ENCODE measurements at places on chromosomes 7 and 10.

GRCh38 chr10:1416456-1417037 lies 320.8 kb downstream of the ADARB2 start:
- no peak for DNase-seq

DNA sequence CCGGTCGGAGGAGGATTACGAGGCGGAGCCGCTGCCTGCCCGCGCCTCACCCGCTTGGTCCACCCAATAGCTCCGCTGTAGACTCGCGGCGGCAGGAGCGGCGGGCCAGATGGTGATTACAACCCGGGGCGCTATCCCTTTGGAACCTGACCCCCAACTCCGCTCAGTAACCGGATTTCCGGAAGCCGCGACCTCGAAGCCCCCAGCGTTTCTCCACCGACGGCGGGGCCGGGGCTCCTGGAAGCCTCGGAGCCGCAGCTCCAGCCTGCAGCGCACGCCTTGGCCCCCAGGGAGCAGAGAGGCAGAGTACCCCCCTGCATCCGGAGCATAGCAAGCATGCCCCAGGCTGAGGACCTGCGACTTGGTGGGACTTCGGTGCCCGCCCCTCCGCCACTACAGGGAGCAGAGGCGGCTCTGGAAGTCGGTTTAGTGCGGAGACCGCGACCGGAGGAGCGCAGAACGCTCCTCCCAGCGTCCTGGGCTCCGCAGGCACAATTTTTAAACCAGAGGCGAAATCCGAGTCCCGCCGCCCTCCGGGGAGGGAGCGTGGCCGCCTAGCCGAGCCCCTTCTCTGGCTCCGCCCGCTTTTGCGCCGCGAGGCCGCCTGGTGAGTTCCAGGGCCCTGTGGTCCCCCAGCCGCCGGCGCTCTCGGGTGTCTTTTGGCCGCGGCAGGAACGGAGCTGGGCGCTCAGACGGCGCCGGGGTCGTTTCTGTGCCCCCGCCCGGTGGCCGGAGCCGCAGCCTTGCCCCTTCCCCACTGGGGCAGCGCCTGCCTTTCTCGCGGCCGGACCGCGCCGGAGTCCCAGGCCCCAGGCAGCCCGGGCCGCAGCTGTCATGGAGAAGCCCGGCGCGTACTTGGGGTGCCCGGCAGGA lies 28.2 kb upstream of the BMS1 start:
- no peak for DNase-seq

DNA sequence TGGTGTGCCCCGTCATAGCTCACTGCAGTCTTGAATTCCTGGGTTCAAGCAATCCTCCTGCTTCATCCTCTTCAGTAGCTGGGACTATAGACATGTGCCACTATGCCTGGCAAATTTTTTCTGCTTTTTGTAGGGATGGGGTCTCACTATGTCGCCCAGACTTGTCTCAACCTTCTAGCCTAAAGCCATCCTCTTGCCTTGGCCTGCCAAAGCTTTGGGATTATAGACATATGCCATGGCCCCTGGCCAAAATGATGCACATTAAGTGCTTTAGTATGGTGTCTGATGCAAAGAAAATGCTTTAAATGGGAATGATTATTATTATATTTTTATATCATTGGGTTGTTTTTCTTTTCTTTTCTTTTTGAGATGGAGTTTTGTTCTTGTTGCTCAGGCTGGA lies 33.2 kb upstream of the VCL start:
- DNase-seq: no peak

- no peak for DNase-seq
These were observed 25.9 kb upstream of the RNF32 start for GRCh38 chr7:156614434-156615264.

DNA sequence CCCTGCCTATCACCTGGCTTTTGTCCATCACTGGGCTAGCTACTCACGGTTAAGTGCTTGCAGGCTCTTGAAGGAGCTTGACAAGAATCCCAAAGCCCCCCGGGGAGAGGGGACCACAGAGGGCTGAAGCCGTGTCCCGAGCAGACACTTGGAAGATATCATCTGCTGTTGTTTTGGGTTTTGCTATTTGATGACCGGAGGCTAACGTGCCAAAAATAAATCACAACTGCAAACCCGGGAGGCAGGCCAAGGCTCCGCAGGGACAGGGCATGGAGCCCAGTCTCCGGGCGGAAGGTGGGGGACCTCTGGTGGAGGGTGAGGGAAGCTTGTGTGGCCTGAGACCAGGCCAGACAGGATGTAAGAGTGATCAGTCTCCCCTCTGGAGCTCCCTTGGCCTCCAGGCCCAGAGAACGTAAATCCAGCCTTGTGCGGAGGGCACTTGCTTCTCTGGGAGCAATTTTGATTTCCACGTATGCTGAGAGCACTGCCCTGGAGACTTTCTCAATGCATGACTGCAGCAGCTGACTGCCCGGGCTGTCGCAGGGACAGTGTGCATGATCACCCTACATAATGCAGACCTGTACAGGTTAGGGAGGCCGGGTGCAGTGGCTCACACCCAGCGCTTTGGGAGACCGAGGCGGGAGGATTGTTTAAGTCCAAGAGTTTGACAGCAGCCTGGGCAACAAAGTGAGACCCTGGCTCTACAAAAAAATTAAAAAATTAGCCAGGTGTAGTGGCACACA lies at the start of gene PHKG1:
TSS of gene PHKG1 (minus strand) at position 164 of the 743 bp plus-strand sequence. CDS start 4,011 bp downstream, outside the sequence.
- DNase-seq: peak; percentile 69

DNA sequence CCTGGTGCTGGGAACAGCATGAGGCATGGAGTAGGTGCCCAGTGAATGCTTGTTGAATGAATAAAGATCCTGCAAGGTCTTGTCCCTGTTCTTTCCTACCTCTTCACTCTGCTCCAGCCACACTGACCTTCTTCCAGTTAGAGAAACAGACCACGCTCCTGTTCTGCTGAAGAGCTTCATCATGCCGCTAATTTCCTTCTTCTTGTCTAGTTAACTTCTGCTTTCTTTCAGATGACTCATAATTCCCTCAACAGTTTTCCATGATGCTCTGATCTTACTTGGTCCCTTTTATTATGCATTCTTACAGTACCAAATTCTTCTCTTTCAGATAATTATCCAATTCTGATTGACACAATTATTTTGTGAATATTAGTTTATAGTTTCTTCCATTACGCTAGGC lies 59.5 kb upstream of the C1QL3 start:
- DNase-seq: no peak

- DNase-seq: no peak
These were observed 27.4 kb downstream of the FAM241B start for GRCh38 chr10:69657430-69657829.

- DNase-seq: no peak
These were observed 1049.6 kb downstream of the GRM8 start for GRCh38 chr7:126203185-126203584.

GRCh38 chr7:123060446-123060845 lies 64.9 kb upstream of the TAS2R16 start:
- no peak for DNase-seq

GRCh38 chr7:29945259-29945809 lies 44.3 kb downstream of the SCRN1 start:
- no peak for DNase-seq

DNA sequence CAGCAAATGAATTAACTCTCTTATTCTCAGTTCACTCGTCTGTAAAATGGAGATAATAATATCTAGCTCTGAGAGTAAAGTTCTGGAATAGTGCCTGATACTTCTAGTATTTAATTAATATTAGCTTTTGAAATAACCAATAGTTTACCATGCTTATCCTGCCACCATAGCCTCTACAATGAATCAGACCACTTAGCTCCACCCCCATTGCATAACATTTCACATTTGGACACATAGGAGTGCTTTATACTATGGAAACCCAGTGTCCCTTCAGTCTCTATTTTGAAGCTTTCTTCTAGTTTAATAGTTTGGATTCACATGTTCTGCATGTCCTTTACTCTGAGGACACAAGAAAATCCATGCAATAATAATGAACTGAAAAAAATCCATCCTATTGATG lies 427.3 kb upstream of the C7orf33 start:
- DNase-seq: no peak

DNA sequence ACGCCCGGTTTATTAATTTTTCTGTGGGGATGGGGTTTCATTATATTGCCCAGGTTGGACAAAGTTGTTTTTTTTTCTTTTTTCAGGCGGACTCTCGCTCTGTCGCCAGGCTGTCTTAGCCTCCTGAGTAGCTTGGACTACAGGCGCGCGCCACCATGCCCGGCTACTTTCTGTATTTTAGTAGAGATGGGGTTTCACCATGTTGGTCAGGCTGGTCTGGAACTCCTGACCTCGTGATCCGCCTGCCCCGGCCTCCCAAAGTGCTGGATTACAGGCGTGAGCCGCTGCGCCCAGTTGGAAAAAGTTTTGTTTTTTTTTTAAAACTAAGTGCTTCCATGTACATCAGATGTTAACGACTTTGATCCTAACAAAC lies 542 bp upstream of the ZNF394 start:
- DNase-seq: no peak

DNA sequence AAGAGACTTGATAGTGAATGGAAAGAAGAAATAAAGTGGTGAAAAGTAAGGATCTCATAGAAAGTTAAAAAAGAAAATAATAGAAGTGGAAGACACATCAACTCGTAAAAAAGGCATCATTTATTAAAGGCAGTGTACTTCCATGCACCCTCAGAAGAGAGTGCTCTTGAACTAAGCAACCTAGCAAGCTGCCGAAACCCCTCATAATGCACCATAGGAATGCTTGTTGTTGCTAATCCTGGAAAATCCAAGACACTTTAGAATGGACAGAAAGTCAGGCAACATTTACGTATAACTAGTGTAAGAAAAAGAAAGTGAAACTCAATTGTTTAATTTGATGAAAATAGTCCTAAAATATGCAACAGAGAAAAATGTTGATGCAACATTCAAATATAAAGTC lies 12.8 kb downstream of the TFPI2 start:
- DNase-seq: no peak

- DNase-seq: no peak
These were observed 21.6 kb downstream of the KIFBP start for GRCh38 chr10:69010151-69010640.

- DNase-seq: no peak
These were observed 130.5 kb downstream of the GRK5 start for GRCh38 chr10:119337796-119338432.

DNA sequence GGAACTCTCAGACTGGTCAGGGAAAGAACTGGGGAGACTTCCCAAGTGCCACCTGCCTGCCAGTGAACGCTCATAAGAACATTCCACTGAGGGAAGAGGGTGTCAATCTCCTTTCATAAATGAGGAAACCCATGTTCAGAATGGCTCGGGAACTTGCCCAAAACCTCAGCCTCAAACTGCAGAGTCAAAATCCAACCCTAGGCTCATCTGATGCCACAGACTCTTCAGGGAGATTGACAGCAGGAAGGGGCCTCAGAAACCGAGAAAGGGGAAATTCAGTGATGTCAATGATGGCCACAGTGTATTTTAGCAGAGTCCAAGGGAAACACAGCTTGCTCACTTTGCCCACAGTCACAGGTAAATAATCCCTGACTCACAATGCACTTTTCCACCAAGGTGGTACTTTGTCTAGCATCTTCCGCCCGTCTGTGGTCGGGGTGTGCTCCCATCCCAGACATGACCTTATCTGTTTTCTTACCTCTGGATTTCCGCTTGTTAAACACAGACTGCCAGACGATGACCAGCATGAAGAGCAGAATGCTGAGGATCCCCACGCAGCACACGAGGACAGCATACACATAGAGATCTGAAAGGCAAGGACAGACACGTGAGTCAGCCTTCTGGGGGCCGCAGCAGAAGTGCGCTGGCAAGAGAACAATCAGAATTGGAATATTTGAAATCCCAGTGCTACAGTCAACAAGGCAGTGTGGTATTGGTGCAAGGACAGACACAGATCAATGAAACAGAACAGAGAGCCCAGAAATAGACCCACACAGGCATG lies 38.4 kb downstream of the VSTM4 start:
- DNase-seq: no peak

DNA sequence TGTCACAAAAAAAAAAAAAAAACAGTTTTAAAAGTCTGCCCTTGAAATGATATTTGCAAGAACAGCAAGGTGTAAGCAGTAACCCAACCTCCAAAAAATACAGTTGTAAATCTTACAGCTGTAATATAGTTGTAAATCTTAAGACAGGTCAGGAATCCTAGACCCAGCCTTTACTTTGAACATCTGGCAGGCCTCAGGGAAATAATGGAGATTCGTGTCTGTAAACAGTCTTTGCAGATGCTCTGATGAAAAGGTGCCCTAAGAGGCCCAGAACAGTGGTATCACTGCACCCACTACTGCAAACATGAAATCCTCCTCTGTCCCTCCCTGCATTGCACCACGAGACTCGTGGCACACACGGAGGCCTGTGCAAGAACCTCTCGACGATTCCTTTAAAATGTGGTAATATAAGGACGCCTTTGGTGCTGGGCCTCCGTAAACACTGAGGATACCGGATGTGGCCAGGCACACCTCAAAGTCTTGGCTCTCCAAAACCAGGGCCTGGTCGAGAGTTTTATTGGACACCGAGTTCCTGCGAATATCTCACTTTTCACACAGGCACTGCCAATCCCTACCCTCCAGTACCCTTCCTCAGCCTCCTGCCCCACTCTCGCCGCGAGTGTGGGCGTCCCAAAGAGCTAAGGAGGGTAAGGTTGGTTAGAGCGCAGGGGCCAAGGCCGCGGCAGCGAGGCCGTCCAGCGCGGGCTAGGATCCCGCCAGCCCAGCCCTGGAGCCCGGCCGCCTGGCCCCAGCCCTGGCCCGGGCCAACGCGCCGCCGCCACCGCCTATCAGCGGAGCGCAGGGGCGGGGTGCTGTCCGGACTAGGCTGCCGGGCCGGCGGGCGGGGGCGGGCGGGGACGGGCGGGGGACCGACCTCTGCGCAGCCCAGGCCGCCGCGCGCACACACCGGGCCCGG lies at the start of gene REEP3:
TSS of gene REEP3 (plus strand) at position 902 of the 916 bp plus-strand sequence. CDS start 145 bp downstream, outside the sequence.
- DNase-seq: peak; percentile 27

GRCh38 chr7:155808549-155809331 lies 3.5 kb downstream of the SHH start:
- no peak for DNase-seq

GRCh38 chr10:10589540-10590303 lies 427.9 kb upstream of the CELF2 start:
- peak; percentile 8 for DNase-seq

GRCh38 chr10:126161691-126162090 lies 226.6 kb downstream of the ADAM12 start:
- DNase-seq: no peak

DNA sequence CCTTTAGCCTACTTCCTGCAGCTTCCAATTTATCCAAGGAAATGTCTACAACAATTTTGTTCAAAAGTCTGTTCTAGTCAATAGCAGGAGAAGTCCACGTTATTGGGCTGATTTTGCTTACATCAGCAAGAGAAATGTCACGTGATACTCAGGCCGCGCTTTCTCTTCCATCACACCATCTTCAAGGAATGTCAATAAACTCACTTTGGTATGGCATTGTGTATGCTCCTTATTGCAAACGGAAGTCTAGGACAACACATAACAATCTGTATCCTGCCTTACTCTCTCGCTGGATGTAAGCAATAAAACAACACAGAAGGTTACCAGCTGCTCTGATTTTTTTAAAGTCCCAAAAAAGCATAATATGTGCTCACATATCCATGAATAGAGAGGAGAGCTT lies 17.1 kb upstream of the STK17A start:
- DNase-seq: peak; percentile 67

- no peak for DNase-seq
These were observed 58.8 kb downstream of the TSPAN12 start for GRCh38 chr7:120799147-120799546.

- no peak for DNase-seq
These were observed 57.8 kb upstream of the FZD1 start for GRCh38 chr7:91206361-91206960.

GRCh38 chr10:61301575-61301974 lies 151.6 kb downstream of the TMEM26 start:
- no peak for DNase-seq

All from GM04503 (cell line).